ENCODE measurements at places on chromosomes 7 and 10.

DNA sequence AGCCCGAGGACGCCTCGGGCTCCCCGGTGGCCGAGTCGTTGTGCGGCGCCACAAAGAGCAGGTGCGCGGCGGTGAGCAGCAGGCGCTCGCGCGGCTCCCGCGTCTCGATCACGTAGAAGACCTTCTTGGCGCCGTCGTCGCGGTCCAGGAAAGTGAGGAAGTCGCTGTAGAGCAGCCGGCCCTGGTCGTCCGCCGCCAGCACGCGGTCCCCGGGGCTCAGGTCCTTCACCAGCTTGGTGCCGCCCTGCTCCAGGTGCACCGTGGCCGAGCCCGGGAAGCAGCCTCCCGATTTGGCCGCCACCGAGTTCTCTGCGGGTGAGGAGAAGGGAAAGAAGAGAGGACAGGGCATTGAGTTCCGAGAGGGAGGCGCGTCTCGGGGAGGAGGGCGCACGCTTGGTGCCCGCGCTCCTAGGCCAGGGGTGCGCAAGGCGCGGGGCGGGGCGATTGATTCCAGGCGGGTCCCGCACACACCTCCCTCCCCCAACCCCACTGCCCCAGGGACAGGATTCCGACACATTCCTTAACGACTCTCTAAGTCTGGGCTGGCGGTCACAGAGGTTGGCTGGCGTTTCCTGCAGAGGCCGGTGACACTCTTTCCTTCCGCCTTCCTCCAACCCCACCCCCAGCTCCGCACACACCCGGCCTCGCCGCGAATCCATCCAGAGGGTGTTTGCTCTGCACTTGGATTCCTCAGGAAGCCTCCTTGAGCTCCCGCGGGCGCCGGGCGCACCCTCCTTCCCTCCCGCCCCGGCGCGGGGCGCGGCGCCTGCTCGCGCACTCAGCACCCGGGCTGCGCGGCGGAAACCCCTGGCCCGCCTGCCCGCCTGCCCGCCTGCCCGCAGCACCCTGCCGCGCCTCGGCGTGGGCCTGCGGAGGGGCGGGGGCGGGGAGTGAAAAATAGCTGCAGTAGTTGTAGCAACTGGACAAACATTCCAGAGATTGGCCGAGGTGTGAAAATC, 8.6 kb downstream of the SHH start:
- DNase-seq, result no peak

GRCh38 chr10:30834153-30834552, 197.5 kb downstream of the ZNF438 start:
- DNase-seq, result no peak

GRCh38 chr7:2972835-2973161, 70.9 kb downstream of the CARD11 start:
- no peak for DNase-seq

GRCh38 chr7:36468370-36469101, 78.9 kb downstream of the ANLN start:
- no peak for DNase-seq

- DNase-seq, result no peak
Measured at GRCh38 chr7:155741805-155742204, 70.5 kb downstream of the SHH start.

DNA sequence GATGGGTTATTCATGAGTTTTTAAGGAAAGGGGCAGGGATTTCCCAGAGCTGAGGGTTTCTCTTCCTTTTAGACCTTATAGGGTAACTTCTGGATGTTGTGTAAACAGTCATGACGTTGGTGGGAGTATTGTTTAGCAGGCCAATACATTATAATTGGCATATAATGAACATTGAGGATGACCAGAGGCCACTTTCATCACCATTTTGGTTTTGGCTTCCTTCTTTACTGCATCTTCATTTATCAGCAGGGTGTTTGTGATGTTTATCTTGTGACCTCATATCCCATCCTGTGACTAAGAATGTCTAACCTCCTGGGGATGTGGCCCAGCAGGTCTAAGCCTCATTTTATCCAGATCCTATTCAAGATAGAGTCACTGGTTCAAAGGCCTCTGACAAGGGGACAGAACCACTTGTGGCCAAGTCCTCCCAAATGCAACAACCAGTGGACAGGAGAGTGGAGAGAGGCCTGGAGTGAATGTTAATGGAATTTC, 77.3 kb upstream of the RPA3 start:
- no peak for DNase-seq

- DNase-seq, result no peak
Measured at GRCh38 chr10:52187521-52188258, 126.4 kb upstream of the DKK1 start.

DNA sequence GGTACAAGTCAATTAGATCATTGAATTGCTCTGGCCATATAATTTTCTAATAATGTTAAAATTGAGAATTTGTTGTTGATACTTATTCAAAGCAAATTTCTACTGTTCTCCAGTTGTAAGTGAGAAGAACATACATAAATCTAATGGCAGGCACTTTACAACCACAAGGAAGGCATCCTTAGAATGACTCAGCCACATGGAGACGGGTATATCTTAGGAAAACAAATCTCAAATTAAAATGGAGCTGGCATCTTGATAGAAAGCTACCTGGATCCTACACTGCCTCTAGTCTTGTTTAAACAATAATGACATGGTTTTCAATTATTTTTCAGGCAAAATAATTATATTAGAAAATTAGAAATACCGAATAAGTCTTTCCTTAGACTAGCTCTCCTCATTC, 1183.7 kb upstream of the SORCS1 start:
- DNase-seq, result no peak

Measured in hippocampal formation (tissue), 2 donors.